Gastroesophageal sphincter (tissue), 4 donors: ENCODE measurements at places on chromosomes 2 and 18. TPM values are rescaled to one million over a fixed set of nuclear protein-coding genes. Genes with fewer than 3 reads are reported as not detected.

Gene RAPGEF4
- 3.1 TPM for total RNA-seq

Gene ZNF892
- 5.6 TPM for total RNA-seq

Gene LIPG
- total RNA-seq = 12.4 TPM

Gene HAUS1
- total RNA-seq = 32.4 TPM

Gene EFR3B
- total RNA-seq = 1.7 TPM

Gene SIX3
- total RNA-seq = not detected

Gene CD207
- 0.92 TPM for total RNA-seq

Gene SNRNP200
- 108 TPM for total RNA-seq

Gene SP5
- 0.39 TPM for total RNA-seq

Gene DTNB
- total RNA-seq = 8.7 TPM

Gene RUFY4
- not detected for total RNA-seq

Gene HRH4
- total RNA-seq = 0.54 TPM

Gene MITD1
- total RNA-seq = 22.1 TPM

Gene PSMA8
- not detected for total RNA-seq

Gene GPR45
- not detected for total RNA-seq

Gene AKAIN1
- total RNA-seq = not detected

Gene NEU4
- not detected for total RNA-seq

Gene RAX
- total RNA-seq = not detected

Gene BZW1
- 274 TPM for total RNA-seq

Gene B4GALT6
- 8.5 TPM for total RNA-seq

Gene ILKAP
- total RNA-seq = 18.5 TPM

Gene GPR39
- total RNA-seq = 0.69 TPM

Gene ADD2
- total RNA-seq = 2.8 TPM

Gene TNFRSF11A
- total RNA-seq = 1.5 TPM

Gene TUBA3E
- total RNA-seq = not detected

Gene DSEL
- total RNA-seq = 10.4 TPM

Gene CD28
- 0.19 TPM for total RNA-seq

Gene ZNF396
- 2.9 TPM for total RNA-seq

Gene THUMPD2
- 60.1 TPM for total RNA-seq

Gene SPR
- total RNA-seq = 37.8 TPM

Gene SKOR2
- not detected for total RNA-seq

Gene PDE11A
- total RNA-seq = not detected

Gene BOLL
- total RNA-seq = not detected

Gene PLCD4
- 14.2 TPM for total RNA-seq

Gene TANC1
- 54.5 TPM for total RNA-seq

Gene SLC16A14
- total RNA-seq = 2.5 TPM

Gene IL36B
- total RNA-seq = not detected

Gene MPPE1
- total RNA-seq = 19.5 TPM

Gene ANKRD30B
- total RNA-seq = not detected

Gene IL37
- not detected for total RNA-seq

Gene SCYGR6
- not detected for total RNA-seq

Gene UCN
- 5.0 TPM for total RNA-seq

Gene SCN1A
- not detected for total RNA-seq

Gene INPP1
- total RNA-seq = 25.8 TPM

Gene ARHGEF33
- total RNA-seq = 1.2 TPM

Gene LCT
- not detected for total RNA-seq

Gene SAP130
- 8.6 TPM for total RNA-seq

Gene MYL12A
- total RNA-seq = 277 TPM

Gene FARSB
- total RNA-seq = 14.3 TPM
